ENCODE measurements at places on chromosomes 16 and 17.

DNA sequence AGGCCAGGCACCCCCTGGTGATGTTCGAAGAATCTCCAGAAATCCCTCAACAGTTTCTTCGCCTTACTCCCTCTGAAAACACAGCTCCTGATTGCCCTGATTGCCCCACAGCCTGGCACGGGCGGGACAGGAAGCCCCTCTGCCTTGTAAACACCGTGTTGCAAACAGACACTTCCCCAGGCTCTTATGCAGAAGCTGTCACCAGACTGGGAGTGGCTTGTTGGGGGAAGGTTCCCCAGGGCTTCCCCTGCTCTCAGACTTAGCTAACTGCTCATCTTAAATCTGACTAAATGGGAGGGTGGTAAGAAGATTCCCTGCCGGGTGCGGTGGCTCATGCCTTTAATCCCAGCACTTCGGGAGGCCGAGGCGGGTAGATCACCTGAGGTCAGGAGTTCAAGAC is 11.2 kb downstream of the PIK3R5 start:
- DNase-seq, result peak; percentile 75

DNA sequence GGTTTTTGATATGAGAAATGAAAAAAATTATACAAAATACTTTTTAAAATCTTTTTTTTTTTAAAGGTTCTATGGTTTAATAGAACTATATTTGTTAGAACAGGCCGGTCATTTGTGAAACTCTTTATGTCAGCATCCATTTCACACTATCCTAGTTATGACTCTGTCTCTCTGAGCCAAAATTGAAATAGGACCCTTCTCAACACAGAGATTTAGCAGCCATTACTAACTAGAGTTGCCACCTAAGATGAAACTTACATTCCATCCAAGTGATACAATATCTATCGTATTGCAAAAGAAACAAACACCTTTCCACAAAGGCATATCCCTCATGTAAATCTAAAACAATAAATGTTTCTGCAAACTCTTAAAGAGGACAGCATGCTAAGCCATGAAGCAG is 249.8 kb downstream of the CDH11 start:
- DNase-seq, result no peak

DNA sequence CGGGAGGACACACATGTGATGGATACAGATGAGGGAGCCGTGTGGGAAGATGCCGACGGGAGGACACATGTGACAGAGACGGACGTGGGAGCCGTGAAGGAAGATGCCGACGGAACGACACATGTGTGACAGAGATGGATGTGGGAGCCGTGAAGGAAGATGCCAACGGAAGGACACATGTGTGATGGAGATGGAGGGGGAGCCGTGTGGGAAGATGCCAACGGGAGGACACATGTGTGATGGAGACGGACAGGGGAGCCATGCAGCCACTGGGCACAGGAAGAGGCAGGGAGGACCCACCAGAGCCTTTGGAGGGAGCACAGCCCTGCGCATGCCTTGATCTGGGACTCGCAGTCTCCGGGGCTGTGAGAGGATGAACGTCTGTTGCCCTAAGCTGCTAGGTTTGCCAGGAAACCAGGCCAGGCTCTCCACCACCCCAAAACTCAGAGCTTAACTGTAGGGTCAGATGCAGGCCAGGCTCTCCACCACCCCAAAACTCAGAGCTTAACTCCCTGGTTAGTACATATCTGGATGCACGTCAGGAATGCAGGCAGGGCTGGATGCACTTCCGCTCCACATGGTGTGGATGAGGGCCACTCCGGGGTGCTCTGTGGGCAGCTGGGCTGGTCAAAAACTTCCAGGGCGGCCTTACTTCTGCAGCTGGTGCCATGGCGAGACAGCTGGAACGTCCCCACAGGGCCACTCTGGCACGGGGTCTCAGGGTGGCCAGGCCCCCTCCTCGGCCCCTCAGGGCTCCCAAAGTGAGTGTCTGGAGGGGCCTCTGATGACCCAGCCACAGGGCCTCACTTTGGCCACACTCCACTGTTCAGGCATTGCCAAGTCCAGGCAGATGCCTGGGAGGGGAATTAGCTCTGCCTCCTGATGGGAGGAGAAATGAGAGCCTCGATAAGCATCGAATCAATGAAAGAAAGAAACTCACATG is 47.7 kb upstream of the ZNF469 start:
- no peak for DNase-seq

- no peak for DNase-seq
Measured at GRCh38 chr16:28091656-28092055, 28.1 kb upstream of the GSG1L start.

DNA sequence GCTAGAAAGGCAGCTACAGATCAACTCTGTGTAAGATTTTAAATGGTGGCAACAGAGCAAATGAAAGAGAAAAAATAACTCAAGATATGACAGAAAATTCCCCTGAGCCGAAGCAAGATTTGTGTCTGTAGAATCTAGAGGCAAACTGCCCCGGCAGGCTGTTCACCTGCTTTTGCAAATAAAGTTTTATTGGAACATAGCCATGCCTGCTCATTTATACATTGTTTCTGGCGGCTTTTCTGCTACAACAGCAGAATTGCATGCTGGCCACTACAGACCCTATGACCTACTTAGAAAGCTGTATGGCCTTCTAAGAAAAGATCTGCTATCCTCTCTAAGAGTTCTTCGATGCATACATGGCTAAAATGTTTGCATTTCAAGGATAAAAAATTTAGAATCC is 119.5 kb downstream of the SALL1 start:
- DNase-seq, result no peak

GRCh38 chr16:58494981-58495520 is 4.9 kb upstream of the NDRG4 start:
- peak; percentile 80 for DNase-seq

- no peak for DNase-seq
Measured at GRCh38 chr17:55693254-55694216, 29.1 kb downstream of the TMEM100 start.

DNA sequence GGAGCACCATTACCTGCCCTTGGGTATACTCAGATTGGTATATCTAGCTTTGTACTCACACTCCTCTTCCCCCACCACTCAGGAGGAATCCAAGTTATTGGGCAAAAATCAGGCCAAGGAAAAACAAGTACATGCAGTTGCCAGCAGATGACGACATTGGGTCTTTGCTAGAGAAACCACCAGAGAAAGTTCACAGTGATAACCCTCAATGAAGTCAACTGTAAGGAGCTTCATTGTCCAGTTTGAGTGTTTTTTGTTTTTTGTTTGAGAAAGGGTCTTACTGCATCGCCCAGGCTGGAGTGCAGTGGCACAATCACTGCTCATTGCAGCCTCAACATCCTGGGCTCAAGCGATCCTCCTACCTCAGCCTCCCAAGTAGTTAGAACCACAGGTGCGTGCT is 34.6 kb upstream of the TOX3 start:
- no peak for DNase-seq

DNA sequence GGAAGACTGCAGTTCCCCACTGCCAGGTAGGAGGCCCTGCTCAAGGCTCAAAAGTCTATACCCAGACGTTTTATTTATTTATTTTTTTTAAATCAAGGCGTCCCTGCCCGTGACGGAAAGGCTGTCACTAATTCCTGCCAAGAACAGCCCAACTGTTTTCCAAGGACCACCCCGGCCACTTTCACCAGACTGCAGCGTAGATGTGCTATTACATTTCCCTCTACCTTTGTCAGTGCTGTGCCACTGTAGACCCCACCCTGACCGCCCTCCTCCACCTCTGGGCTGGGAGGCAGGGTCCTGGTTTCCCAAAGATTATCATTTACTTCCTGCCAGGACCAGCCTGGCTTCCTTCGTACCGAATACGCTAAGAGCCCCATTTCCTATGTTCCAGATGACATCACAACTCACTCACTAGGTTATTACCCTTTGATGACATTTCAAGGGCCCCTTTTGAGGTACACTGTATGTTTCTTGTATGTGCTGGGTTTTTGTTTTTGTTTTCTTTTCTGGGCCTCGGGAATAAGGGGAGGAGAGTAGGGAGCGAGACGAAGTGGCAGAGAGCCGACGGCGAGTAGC is 6.3 kb upstream of the RNF227 start:
- DNase-seq, result no peak

- DNase-seq, result no peak
Measured at GRCh38 chr17:28131599-28131998, 89.1 kb downstream of the NLK start.

DNA sequence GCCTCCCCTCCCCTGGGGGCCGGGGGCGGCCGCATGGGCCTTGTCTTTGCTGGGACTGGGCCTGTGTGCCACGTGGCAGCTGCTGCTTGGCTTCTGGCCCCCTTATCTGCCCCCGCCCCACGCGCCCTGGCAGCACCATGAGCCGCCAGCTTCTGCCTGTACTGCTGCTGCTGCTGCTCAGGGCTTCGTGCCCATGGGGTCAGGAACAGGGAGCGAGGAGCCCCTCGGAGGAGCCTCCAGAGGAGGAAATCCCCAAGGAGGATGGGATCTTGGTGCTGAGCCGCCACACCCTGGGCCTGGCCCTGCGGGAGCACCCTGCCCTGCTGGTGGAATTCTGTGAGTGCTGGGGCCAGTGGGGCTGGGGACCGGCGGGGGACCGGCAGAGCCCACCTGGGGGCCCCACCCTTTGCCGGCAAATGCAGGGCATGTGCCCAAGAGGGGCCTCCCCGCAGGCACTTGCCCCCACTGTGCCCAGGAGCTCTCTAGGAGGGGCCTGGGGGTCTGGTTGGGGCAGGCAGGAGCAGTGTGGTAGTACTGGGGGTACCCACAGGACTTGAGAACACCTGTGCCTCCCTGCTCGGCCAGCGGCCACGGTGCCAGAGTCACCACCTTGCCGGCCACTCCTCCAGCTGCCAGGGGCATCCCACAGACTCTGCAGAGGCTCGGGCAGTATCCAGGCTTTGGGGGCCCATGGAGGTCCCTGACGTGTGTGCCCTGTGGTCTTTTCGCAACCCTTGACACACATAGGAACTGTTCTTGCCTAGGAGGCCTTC is at the start of gene PDIA2:
Gene PDIA2 (plus strand): TSS at position 132 of the 773 bp plus-strand sequence. CDS start 6 bp downstream, at position 138.
- DNase-seq, result no peak

- DNase-seq, result no peak
Measured at GRCh38 chr16:57998992-57999365, 1.5 kb downstream of the ZNF319 start.

DNA sequence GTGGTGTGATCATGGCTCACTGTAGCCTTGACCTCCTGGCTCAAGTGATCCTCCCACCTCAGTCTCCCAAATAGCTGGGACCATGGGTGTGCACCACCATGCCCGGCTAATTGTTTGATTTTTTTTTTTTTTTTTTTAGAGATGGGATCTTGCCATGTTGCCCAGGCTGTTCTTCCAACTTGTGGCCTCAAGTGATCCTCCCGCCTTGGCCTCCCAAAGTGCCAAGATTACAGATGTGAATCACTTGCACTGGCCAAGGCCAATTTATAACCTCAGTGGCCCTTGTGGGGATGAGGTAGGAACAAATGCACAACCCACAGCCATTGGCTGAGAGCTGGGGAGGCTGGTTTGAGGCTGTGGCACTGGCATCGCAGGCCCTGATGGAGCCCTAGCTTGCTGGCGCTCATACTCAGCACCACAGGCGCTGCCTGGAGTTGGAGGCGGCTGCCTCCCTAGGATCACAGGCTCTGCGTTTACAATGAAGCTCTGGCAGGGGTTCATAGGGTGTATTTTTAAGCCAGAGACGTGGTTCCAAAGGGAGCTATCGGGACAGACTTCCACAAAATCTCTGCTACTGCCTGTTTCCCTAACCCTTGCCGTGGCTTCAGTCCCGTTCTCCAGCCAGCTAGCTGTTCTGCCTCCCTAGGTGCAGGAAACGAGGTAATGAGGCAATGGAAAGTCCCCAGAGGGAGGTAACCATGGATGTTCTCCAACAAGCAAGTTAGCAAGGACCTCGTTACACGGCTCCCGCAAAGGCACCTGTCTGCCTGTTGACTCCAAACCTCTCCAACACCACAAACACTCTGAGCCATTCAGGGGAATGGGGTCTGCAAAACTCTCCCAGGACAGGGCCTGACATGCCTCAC is 2.9 kb downstream of the ABCA3 start:
- no peak for DNase-seq

DNA sequence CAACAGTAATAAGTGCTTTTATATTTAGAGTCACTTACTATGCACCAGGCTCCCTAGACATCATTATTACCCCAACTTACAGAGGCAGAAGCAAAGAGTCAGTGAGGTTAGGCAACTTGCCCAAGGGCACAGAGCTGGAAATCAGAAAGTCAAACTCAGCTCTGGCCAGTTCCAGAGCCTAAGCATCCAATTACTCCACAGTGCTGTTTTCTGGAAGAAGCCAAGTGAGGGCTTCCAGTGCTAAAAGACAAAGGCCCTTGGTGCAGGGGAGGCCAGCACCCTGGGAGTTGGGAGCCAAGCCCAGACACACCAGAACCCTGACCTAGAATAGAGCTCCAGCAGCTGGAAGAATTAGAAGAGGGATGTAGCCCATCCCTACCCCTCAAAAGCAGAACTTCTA is 40.2 kb downstream of the C17orf67 start:
- no peak for DNase-seq

GRCh38 chr17:48628649-48629410 is 2.7 kb upstream of the HOXB9 start:
- DNase-seq, result no peak

GRCh38 chr16:27164352-27164751 is 39.0 kb upstream of the KDM8 start:
- no peak for DNase-seq

GRCh38 chr17:60423865-60424264 is 1.6 kb downstream of the CHCT1 start:
- no peak for DNase-seq

DNA sequence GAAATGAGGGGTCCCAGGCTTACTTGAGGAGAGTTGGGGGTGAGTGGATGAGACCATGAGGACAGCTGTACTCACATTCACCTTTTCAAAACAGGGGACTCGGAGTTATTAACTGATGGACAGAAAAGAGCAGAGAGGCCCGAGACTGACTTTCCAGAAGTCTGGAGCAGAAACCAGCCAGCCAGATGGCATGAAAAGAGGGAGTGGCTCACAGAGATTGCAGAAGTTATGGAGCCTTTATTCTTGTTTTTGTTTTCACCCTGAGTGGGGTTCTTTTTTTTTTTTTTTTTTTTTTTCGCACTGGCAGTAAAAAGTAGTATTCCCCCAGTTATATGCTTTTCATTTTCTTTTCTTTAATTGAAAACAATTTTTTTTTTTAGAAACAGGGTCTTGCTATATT is 18.9 kb downstream of the TVP23A start:
- DNase-seq, result no peak

Measured in activated T-cell treated with anti-CD3 and anti-CD28 coated beads, Interleukin-2, amount 50 U/mL, for 72 hours (primary cell).